M059J (cell line): ENCODE measurements at places on chromosomes 4 and X. TPM values are rescaled to one million over a fixed set of nuclear protein-coding genes. Genes with fewer than 3 reads are reported as not detected.

The MCTS1 gene
- total RNA-seq, result 228 and 252 TPM in 2 replicates

The ZCCHC18 gene
- total RNA-seq, result 1.7 TPM in 1 of 2 replicates, not detected in the other

The CSN1S1 gene
- total RNA-seq, result not detected in 2 replicates

The IL9R gene
- total RNA-seq, result 0.32 TPM in 1 of 2 replicates, not detected in the other

The TMEM31 gene
- total RNA-seq, result not detected in 2 replicates
